NCI-H2081 treated with DMSO at 0.1 percent for 48 hours (cell line): ENCODE measurements at places on chromosomes 4 and X.

GRCh38 chr4:108731006-108731405 lies 31.8 kb downstream of the ETNPPL start:
- DNase-seq: no peak

DNA sequence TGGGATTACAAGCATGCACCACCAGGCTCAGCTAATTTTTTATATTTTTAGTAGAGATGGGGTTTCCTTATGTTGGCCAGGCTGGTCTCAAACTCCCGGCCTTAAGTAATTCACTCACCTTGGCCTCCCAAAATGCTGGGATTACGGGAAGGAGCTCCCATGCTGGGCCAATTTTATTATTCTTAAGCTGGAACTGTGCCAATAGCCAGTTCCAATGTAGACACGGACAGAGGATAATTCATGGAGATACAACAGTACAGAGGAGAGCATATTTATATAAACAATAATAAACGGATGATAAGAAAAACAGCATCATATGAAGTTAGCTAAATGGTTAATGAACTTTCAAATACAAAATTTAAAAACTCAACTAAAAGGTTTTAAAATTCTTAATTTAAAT lies 87.8 kb downstream of the PPA2 start:
- no peak for DNase-seq

DNA sequence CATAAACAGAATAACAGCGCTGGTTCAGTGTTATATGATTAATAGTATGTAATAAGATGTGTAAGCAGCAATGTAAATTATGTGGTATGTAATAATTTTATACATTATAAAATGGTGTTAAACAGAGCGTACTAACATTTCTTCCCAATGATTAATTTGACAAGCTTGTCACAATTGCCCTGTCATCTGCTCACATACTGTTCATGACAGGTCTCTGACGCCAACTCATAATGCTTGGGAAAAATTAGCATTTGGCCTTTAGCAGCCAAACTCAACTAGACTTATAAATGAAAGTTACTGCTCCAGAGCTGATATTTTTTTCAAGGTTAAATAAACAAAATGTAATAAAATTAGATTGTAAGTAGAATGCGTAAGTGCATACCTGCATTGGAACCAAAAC lies 246.8 kb downstream of the TRAM1L1 start:
- DNase-seq: no peak

GRCh38 chr4:24646798-24647460 lies 62.6 kb upstream of the DHX15 start:
- DNase-seq: no peak

DNA sequence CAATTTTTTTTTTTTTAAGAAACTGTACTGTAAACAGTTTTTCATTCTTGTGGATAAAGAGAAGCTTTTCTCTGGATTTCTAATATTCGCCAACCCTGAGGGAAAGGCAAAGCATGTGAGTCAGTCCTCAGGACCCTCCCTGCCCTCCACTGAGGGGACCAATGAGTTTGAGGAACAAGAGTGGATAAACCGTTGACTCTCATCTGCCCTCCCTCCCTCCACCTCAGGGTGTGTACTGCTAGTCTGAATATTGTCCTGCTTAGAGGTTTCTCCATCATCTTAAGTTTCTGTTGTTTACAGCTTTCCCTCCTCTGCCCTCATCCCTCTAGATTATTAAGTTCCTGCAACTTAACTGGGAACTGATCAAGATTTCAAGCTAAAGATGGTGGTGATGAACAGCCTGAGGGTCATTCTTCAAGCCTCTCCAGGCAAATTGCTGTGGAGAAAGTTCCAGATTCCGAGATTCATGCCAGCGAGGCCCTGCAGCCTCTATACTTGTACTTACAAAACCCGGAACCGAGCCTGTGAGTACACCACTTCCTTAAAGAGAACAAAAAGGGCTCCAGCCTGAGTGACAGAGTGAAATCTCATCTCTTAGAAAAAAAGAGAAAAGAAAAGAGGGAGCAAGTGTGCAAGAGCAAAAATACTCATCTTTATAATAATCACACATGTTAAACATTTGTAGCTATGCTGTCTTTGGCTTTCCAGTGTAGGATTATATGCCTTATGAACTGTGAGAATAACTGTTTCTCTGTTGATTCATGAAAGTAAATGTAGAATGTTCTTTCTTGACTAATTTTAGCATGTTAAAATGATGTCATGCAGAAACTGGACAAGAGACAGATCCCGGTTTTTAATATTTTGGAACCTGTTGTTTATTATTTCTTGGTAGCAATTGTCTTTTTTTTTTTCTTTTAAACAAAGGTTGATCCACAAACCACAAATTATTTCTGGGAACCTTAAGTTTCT lies 11.9 kb downstream of the CA5B start:
- no peak for DNase-seq

DNA sequence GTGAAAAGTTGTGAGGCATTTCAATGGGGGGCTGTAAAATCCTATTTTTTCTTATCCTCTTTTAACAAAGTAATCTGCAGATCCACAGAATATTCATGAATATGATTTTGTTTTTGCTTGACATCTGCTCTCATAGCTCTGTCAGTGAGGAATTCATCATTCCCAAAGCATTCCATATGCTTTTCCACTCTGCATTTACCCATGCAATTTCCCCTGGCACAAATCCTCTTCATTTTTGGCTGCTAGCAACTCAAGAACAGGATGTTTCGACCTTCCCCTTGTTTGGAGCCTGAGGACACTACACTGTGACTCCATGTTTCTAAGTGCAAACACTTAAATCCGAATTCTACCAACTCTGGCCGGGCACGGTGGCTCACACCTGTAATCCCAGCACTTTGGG lies 48.5 kb downstream of the KLHL15 start:
- DNase-seq: no peak

GRCh38 chrX:49880668-49881067 lies 1.4 kb downstream of the USP27X start:
- DNase-seq: no peak

GRCh38 chrX:80751456-80751855 lies 58.2 kb downstream of the BRWD3 start:
- DNase-seq: no peak

- peak; percentile 63 for DNase-seq
These were observed 57.8 kb upstream of the STX18 start for GRCh38 chr4:4599481-4600275.

- no peak for DNase-seq
These were observed 169.3 kb upstream of the FRMPD4 start for GRCh38 chrX:11968991-11969390.

GRCh38 chrX:12469296-12469695 lies 321.9 kb upstream of the PRPS2 start:
- DNase-seq: no peak

DNA sequence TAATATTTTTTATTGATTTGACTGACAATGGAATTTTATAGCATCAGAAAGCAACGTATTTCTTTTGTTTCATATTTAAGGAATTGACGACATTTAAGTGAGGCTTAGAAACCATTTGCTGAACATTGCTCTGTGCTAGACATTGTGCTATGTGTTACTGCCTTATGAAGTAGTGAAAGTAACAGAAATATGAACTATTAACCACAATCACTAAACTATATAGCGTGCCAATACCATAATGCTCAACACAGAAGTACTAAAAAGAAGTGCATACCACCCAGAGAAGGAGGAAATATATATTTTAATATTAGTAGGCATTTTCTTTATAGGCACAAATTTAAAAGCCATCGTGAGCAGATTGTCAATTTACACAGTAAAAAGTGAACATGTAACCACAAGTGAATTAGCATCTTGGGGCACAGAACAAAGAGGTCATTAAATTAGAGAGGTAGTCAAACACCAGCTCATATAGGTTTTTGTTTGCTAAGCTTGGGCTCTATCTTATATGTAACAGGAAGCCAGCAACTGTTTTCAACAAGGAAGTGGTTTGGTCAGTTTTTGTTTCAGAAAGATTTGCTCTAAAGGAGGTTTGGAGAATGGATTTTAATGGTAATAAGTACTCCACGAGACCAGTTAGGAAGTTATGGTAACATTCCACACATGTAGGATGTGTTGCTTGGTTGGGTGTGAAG lies 270.7 kb downstream of the GRXCR1 start:
- peak; percentile 7 for DNase-seq

DNA sequence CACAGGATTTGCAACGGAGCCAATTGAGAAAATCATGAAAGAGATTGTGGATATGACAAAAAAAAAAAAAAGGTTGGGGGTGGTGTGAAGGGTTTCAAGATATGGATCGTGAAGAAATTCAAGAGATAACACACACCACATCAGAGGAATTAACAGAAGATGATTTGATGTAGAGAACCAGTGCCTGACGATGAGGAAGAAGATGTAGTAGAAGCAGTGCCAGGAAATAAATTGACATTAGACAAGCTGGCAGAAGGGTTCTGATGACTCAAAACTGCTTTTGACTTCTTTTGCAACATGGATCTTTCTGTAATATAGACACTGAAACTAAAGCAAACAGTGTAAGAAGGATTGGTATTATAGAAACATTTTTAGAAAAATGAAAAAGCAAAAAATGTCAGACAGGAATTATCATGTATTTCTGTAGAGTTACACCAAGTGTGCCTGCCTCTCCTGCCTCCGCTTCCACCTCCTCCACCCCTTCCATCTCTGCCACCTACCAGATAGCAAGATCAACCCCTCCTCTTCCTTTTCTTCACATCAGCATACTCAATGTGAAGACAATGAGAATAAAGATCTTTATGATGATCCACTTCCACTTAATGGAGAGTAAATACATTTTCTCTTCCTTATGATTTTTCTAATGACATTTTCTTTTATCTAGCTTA lies 127.5 kb upstream of the OTUD4 start:
- no peak for DNase-seq

DNA sequence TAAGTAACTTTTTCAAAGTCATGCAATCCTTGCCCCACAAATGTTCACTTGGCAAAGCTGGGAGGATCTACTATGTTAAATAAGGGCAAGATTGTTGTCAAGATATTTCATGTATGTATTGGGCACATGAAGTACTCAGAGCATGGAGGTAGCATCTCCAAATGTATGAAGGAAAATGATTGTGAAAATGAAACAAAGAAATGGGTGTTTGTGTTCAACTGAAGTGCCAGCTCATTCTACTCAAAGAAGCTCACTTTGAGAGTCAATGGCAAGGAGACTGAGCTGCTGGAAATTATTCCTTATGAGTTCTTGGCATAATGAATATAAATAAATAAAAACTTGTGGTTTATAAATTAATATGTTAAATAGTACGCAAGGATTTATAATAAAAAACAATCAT lies 124.5 kb upstream of the ARSJ start:
- no peak for DNase-seq

DNA sequence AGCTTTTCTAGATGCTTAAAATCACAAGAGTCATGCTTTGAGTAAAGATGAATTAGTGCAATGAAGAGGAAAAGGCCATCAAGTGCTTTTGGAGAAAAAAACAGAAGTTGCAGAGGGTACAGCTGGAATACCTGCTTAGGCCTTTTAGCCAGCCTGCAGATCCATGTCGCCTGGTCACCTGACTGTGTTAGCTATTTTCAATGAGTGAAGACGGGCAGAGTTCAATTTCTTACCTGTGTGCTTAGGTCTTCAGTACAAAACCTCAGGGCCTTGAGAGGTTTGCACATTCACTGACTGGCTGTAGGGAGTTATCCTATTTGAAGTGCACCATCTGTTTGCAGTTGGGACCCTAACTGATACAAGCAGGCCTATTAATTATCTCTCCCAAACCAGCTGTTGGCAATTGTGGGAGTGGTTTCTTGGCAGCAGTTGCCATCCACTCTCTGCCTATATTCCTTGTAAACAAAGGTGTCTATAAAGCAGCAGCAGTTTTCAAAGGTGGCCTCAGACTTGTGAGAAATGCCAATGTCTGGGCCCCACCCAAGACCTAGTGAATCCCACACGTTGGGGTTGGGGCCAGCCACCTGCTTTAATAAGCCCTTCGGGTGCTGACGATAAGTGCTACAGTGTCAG lies 16.3 kb upstream of the FAT1 start:
- DNase-seq: no peak
